ENCODE measurements at places on chromosomes 13 and 19. TPM values are rescaled to one million over a fixed set of nuclear protein-coding genes. Genes with fewer than 3 reads are reported as not detected.

SMAD9 gene
- 11.6 TPM for total RNA-seq

- no peak overlapping the region for H3K27ac ChIP-seq
- H3K27me3 ChIP-seq: no peaks in the 10 kb centered on the region
- no peak overlapping the region for H3K4me3 ChIP-seq
- DNase-seq: no peak
These were observed 397.8 kb downstream of the FGF14 start for GRCh38 chr13:102003848-102004570.

DNA sequence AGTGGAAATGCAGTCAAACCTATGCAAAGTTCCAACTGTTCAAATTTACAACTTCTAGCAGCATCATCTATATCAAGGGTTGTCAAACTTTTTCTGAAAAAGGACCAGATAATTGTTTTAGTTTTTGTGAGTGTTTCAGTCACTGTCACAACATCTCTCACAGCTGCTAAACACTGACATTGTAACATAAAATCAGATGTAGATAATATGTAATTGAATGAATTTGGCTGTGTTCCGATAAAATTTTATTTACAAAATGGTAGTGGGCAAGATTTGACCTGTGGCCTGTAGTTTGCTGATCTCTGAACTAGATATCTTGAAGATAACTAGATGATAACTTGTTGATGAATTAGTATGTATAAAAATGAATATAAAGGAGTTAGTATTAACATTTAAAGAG lies 1679.1 kb upstream of the PCDH20 start:
- no peaks in the 10 kb centered on the region for H3K27me3 ChIP-seq
- no peaks in the 10 kb centered on the region for H3K36me3 ChIP-seq
- no peak overlapping the region for H3K27ac ChIP-seq

DNA sequence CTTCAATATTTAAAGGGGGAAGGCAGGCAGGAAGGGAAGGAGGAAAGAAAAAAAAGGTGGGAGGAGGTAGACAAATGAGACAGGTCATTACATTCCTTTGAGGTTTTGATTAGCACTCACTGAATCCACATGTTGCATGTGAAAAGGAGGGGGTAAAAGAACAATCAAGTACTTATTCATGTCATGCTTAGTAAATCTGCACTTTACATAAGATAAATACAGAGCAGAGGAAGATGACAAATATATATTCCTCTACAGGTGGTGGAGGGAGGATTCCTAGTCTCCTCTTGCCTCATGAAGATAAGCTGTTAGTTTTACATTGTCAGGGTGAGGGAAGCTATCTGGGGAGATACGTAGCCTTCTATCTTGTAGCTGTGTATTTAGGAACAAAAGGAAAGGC lies 1645.4 kb upstream of the SPRY2 start:
- no peaks in the 10 kb centered on the region for H3K27me3 ChIP-seq
- H3K27ac ChIP-seq: no peak overlapping the region
- H3K36me3 ChIP-seq: no peaks in the 10 kb centered on the region

DNA sequence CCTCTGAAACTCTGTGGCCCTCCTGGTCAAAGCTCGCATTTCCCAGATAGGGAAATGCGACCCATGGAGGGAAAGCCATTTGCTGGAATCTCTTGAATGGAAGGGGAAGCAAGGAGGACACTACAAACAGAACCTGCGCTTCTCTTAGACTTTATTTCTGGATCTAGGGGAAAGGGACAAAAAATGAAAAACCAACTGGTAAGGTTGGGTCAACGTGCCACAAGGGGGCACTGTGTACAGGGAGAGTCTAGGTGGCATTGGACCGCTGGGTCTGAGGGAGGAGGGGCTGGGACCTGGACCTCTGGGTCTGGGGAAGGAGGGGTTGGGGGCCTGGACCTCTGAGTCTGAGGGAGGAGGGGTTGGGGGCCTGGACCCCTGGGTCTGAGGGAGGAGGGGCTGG lies 5.0 kb downstream of the KLK4 start:
- H3K4me1 ChIP-seq: no peaks in the 10 kb centered on the region
- H3K4me3 ChIP-seq: no peak overlapping the region
- H3K27ac ChIP-seq: no peak overlapping the region
- no peaks in the 10 kb centered on the region for H3K36me3 ChIP-seq
- peaks cover 12% of the 10 kb centered on the region for H3K27me3 ChIP-seq

LYPD3 gene
- total RNA-seq: 0.55 TPM

- peaks cover 28% of the 10 kb centered on the region for H3K4me1 ChIP-seq
- peak; percentile 43 for DNase-seq
- H3K27ac ChIP-seq: peak overlapping the region; percentile 73
- H3K4me3 ChIP-seq: no peak overlapping the region
- H3K36me3 ChIP-seq: no peaks in the 10 kb centered on the region
These were observed 73.8 kb downstream of the GADD45B start for GRCh38 chr19:2549701-2550191.

DNA sequence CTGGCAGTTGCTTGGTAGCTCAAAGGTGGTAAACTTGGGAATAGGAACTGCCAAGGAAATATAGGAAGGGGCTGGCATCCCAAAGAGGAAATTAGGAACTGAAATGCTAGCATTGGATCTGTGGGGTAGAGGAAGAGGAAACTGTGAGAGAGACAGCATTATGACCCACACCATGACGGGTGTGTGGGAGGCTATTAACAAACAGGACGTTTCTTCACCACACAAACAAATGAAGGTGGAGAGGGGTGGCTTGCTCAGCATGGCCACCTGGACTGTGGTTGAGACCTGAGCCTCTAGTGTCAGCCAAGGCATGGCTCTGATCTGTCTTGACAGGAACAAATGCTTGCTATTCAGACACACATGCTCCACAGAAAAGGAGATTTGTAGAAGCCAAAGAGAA lies 178.2 kb downstream of the B3GLCT start:
- no peak overlapping the region for H3K4me3 ChIP-seq
- no peaks in the 10 kb centered on the region for H3K4me1 ChIP-seq
- H3K27me3 ChIP-seq: no peaks in the 10 kb centered on the region
- no peak for DNase-seq

- peak within 1 kb of the TSS; percentile 59 for H3K27ac ChIP-seq
- H3K36me3 ChIP-seq: no peaks in the 10 kb centered on the region
- H3K4me1 ChIP-seq: peaks cover 7% of the 10 kb centered on the region
- peaks cover 28% of the 10 kb centered on the region for H3K27me3 ChIP-seq
These were observed at the start of gene IL17D for GRCh38 chr13:20702915-20703779. Gene IL17D, plus strand, starts transcription at chr13:20703699. Its CDS starts 303 bp downstream, at chr13:20704002.

HSPBP1 gene
- total RNA-seq: 5.4 TPM

DNA sequence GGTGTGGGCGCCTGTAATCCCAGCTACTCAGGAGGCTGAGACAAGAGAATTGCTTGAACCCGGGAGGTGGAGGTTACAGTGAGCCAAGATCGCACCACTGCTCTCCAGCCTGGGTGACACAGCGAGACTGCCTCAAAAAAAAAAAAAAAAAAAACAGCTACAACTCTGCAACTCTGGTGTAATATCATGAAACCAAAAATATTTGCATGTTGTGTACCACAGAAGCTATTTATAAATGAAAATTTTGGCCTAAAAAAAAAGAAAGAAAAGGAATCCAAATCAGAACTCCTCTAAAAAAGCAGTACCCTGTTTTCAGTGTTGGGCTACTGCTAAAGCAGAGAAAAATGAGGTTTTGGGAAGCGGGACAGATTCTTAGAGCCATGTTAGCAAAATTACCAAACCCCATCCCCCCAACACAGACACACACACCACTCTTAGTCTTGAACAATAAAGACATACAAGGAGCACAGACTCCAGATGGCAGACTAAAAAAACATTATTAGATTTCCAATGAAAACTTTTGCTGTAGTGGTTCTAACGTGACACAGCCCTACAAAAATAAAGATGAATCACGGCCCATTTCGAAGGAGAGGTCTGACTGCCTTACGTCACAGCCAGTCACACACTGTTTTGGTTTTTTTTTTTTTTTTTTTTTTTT lies 51.5 kb downstream of the INSR start:
- H3K27ac ChIP-seq: peak overlapping the region; percentile 64
- DNase-seq: peak; percentile 25
- H3K4me1 ChIP-seq: no peaks in the 10 kb centered on the region
- no peak overlapping the region for H3K4me3 ChIP-seq

- no peak overlapping the region for H3K4me3 ChIP-seq
- DNase-seq: no peak
- H3K27ac ChIP-seq: no peak overlapping the region
- H3K36me3 ChIP-seq: no peaks in the 10 kb centered on the region
These were observed 8.2 kb upstream of the LATS2 start for GRCh38 chr13:21069561-21070004.

DNA sequence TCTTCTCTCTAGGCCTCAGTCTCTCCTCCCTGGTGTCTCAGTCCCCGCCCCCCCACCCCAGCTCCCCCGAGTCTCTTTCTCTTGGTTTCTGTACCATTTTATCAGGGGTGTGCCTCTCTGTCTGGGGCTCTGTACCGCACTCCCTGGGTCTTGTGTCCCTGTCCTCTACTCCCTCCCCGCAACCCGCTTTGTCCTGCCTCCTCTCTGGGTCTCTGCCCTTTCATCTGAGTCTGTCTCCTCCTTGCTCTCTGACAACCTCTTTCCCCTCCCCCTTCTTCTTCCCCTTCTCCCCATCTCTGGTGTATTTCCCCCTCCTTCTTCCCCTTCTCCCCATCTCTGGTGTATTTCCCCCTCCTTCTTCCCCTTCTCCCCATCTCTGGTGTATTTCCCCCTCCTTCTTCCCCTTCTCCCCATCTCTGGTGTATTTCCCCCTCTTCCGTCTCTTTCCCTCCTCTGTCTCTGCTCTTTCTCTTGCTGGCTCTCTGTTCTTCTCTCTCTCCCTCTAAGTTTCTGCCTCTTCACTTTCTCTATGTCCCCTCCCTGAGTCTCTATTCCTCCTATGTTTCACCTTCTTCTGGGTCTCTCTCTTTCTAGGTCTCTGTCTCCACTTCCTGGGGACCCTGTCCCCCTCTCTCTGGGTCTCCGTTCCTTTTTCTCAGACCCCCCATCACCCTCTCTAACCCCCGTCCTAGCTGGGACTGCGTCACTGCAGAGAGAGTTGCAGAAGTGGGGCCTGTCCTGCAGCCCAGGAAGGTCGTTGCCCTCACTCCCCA lies 2.2 kb upstream of the KCNC3 start:
- peak overlapping the region; percentile 33 for H3K4me3 ChIP-seq
- H3K27me3 ChIP-seq: peaks cover 10% of the 10 kb centered on the region
- H3K27ac ChIP-seq: no peak overlapping the region
- DNase-seq: no peak
- peaks cover 45% of the 10 kb centered on the region for H3K4me1 ChIP-seq

DNA sequence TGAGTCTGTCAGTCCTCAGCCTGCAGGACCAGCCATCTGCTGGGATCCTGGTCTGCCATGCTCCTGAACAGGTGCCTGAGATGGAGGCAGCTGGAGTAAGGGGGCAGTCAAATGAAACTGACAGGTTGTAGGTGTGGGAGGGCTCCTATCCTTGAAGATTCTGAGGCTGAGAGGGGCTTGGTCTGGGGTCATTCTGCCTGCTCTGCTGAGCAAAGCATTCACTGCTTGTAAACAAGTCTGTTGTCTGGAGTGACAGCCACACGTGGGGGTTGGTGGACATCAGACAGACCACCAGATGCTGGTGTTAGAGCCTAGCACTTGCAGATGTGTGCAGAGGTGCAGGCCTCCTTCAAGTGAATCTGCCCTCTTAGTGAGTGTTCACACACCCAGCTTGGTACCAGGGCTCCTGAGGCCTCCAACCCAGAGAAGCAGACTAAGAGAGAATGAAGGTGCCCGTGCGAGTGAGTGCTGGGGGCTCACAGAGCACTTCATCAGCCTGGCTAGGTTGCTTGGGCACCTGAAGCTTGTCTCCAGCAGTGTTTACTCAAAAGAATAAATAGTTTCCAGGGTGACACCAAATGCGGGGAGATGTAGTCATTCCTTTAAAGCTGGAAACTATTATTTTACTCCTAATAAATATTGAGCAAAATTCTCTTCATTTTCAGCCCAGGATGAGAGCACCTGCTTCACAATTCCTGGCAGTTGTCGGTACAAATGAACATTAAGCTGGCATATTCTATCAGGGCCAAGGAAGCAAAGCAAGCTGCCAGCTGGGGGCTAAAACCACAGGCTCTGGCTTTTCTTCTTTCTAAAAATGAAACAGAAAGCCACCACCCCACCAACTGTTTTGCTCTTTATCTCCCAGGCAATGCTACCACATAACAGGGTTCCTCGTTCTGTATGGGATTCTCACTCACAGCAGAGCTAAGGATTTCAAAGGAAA lies 82.3 kb downstream of the RNASEH2B start:
- H3K4me1 ChIP-seq: peaks cover 47% of the 10 kb centered on the region
- peak; percentile 54 for DNase-seq
- H3K4me3 ChIP-seq: no peak overlapping the region
- H3K36me3 ChIP-seq: no peaks in the 10 kb centered on the region
- H3K27me3 ChIP-seq: no peaks in the 10 kb centered on the region
- H3K27ac ChIP-seq: no peak overlapping the region

ZNF765 gene
- 27.7 TPM for total RNA-seq

COL5A3 gene
- total RNA-seq: 8.7 TPM

PSPN gene
- total RNA-seq: 1.1 TPM

DNA sequence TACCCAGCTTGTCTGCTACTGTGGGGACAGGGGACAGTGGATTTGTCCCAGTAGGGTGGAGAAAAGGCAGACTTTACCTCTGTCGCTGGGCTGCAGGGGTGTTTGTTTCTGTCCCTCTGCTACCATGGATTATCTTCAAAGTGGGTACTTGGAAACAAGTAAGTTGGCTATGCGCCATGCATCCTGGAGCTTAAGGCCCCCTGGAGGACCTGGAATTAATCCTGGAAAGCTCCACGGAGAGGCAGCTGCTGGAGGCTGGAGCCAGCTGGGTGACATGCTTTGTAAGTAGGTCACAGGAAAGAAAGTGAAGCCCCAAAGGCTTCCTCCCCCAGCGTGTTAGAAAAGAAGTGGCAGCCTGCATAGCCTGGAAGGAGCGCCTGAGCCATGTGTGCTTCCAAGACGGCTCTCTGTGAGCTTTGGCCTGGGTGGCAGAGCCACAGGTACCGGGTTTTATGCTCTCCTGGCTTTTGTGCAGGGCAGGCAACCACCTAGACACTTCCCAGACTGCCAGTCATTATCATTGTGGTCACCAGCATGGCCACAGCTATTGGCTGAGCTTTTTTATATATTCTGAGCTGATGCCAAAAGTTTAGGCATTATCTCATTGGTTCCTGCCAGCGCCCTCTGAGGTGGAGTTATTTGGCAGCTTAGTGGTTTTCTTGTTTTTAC lies 9.5 kb downstream of the B3GLCT start:
- H3K4me3 ChIP-seq: peak overlapping the region; percentile 2
- DNase-seq: peak; percentile 43
- no peaks in the 10 kb centered on the region for H3K27me3 ChIP-seq
- H3K4me1 ChIP-seq: peaks cover 36% of the 10 kb centered on the region

KLK15 gene
- total RNA-seq: not detected

ONECUT3 gene
- total RNA-seq: not detected
